Hematopoietic multipotent progenitor cell treated with erythropoietin and hydrocortisone succinate and interleukin-3 and kit ligand, for 4 days (in vitro differentiated cells): ENCODE measurements at places on chromosomes 5 and 9.

GRCh38 chr5:1907616-1908015, 24.9 kb upstream of the IRX4 start:
- no peak for DNase-seq

DNA sequence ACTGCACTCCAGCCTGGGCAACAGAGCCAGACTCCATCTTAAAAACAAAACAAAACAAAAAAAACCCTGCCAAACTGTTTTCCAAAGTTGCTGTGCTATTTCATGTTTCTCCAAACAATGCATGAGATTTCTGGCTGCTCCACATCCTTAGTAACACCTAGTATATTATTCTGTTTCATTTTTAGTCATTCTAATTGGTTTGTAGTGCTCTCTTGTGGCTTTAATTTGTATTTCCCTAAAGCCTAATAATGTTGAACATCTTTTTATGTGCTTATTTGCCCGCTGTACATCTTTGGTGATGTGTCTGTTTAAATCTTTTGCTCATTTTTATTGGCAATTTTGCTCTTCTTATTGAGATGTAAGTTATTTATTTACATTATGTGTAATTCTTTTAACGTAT, 18.4 kb upstream of the TTC1 start:
- DNase-seq, result peak; percentile 7

DNA sequence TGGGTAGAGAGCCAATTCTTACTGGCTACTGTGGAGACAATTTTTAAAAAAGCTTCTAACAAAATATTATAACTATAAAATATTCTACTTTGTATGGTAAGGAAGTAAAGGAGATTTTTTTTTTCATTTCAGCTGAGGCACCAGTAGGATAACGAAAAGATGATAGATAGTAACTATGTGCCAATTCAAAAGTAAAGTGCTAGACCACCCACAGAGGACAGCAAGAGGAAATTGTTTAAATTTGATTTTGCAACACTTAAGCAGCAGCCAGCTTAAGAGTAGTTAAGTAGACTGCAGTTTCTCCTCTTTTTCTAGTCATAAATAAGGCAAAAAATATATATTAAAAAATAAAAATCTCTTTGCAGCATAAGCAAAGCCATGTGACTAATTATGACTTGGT, 1539.3 kb upstream of the ACO1 start:
- DNase-seq, result no peak

DNA sequence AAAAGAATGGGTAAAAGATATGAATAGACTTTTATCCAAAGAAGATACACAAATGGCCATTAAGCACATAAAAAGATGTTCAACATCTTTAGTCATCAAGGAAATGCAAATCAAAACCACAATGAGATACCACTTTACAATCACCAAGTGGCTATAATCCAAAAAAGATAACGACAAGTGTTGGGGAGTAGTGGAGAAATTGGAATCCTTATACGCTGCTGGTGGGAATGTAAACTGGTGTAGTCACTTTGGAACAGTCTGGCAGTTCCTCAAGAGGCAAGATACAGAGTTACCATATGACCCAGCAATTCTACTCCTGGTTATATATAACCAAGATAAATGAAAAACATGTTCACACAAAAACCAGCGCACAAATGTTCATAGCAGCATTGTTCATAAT, 234.9 kb downstream of the SPATA31D1 start:
- no peak for DNase-seq
